ENCODE measurements at places on chromosomes 5 and 9.

GRCh38 chr9:84819491-84819991 is 150.0 kb downstream of the NTRK2 start:
- DNase-seq: no peak

DNA sequence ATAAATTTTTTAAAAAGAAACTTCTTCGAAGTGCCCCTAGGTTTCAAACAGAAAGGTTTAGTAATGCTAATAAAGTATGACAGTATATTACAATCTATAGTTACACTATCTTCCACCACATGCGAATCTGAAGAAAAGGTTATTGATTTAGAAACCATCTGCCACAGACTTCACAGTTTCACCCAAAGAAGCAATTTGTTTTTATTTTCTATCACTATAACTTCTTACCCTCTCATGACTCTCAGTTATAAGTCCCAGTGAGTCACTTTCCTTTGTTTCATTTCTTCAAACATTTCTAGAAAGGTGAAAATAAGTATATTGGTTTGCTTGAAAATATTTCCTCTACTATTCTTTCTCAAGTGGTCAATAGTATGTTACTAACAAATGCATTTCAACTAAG is 93.6 kb downstream of the MCTP1 start:
- no peak for DNase-seq

DNA sequence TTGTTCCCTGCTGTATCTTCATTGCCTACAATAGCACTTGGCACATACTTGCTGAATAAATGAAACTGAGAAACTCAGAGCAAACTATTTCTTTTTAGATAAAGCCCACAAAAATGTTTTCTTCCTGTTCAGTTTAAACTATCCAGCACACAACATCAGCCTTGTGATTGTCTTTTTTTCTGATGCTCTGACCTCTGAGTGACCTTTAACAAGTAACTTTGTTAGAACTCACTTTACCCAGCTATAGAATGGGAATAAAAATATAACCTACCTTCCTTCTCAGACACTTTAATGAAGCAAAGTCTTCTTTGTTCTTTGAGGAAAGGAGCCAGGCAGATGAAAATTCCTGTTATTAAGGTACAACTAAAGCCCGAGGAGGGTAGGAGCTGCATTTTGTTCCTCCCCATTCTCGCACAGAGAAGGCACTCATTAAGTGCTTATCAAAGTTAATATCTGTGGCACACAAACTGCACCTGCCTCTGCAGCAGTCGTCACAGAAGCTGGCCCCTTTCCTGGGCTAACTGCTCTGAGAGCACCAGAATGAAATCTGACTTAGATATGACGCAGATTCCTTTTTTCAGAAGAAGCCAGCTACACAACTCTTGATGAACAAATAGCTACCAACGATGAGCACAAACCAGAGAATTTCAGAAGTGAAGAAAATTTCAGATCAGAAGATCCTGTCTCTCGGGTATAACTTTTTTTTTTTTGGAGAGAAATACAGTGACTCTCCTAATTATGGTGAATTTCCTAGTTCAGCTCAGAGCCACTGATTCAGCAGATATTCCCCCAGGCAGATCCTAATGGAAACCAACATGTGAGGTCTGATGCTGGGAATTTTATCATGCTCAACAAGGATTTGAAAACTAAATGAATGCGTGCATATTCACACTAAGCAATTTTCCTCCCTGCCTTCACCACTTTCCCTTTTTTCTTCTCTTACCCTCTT is 31.0 kb upstream of the NR3C1 start:
- peak; percentile 8 for DNase-seq

DNA sequence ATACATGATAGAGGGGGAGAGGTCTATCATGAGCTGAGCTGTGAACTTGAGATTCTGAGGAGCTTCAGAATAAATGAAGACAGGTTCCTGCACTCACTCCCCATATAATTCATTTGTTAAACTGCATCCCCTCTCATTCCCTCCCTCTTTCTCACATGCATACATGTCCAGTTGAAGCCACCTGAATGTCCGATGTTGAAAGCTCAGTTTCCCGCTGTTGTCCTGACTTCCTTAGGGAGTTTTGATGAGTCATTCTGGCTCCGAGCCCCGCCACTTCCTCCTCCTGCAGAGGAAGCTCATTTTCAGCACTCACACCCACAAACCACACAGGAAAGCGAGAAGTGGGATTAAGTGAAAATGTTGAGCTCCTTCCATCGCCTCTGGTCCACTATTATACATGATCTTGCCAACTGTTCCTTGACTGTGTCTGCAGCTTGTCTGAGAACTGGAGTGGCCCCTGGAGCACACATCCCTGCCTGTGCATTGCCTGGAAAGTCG is 121.2 kb downstream of the CEMIP2 start:
- DNase-seq: peak; percentile 77

GRCh38 chr5:143479394-143479793 is 75.9 kb upstream of the NR3C1 start:
- no peak for DNase-seq

GRCh38 chr5:95667061-95667618 is 15.7 kb downstream of the SPATA9 start:
- DNase-seq: no peak

Measured in HL-60 (cell line).